Left colon (tissue), 2 donors: ENCODE measurements at places on chromosomes 2 and 18. TPM values are rescaled to one million over a fixed set of nuclear protein-coding genes. Genes with fewer than 3 reads are reported as not detected.

- DNase-seq = no peak
Measured at GRCh38 chr2:145287736-145288135, 767.8 kb upstream of the ZEB2 start.

CTAGE1 gene
- total RNA-seq = not detected

DNA sequence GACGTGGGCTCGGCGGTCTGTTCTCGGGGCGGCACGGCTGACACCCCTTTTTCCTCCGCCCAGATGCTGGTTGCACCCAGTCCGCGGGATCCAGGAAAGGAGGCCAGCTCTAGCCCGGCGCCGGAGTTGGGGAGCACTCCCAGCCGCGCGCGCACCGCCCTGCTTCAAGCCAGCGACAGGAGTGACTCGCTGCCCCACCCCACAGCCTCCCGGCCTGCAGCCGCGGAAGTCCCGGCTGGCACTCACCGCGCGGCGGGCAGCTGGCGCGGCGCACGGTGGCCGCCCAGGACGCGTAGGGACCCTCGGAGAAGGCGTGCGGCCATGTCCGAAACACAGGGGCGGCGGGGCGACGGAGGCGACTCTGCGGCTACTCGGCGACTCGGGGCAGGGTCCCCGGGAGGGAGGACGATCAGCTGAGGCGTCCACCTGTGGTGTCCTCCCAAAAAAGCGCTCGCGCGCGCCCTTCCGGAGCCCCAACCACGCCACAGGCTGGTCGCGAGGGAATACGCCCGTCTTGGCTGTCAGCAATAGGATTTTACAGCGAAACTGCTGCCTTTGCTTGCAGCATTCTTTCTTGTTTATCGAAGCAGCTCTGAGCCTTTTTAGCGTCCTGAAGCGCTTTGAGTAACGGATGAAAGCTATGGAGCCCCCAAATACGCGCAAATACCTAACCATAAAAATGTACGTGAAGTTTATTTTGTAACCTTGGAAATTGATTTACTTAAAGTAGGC lies at the start of gene ACADL:
Gene ACADL (minus strand): TSS at position 507 of the 732 bp plus-strand sequence. CDS start 184 bp downstream, at position 323.
- DNase-seq = peak; percentile 44

GRCh38 chr2:13542061-13542460 lies 825.3 kb downstream of the TRIB2 start:
- DNase-seq = no peak

- peak; percentile 12 for DNase-seq
Measured at GRCh38 chr2:104976603-104977120, 61.2 kb upstream of the MRPS9 start.

DNA sequence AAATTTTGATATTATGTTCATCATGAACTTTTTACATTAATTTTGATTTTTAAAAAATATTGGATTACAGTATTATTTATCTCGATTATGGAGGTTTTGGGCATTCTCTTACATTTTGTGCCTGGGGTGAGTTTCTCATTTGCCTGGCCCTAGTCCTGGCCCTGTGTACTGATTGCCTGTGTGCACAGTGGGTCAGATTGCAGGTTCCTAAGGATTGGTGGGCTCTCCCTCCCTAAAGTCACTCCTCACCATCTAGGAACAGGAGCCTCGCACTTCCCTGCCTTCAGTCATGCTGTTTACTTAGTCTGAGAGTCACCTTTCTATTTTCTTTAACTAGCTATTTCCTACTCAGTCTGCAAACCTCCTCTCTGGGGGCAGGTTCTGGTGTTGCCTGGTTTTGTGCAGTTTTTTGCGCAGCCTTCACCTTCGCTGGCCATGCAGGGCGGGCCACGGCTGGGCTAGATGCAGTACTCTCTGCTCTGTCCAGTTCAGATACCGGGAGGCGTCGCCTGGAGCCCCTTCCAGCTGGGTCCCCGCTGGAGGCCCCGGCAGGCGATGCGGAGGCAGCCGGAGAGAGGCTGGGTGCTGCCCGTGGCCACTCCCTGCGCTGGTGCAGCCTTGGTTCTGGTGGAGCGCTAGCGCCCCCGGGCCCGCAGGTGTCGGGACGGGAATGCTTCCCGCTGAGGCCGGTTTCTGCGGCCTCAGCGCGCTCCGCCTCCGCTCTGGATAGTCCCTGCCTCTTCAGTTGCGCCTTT lies 23.3 kb upstream of the MC5R start:
- peak; percentile 74 for DNase-seq

DNA sequence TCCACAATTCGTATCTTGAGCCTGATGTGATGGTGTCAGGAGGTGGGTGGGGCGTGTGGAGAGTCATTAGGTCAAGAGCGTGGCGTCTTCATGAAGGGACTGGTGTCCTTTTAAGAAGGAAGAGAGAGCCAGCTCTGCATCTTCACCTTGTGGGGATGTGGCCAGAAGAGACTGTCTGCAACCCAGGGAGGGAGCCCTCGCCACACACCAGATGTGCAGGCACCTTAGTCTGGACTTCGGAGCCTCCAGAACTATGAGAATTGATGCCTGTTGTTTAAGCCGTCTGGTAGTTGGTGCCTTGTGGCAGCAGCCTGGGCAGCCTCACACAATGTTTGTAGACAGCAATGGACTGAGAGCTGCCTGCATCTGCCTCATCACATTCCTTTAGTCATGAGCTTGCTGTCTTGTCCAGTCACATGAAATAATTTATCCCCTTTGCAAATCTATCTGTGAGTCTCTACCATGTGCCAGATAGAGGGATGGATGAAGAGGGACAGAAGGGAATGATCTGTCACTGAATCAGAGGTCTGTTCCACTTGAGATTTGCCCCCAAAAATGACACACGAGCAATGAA lies 61.0 kb downstream of the MYT1L start:
- no peak for DNase-seq

DNA sequence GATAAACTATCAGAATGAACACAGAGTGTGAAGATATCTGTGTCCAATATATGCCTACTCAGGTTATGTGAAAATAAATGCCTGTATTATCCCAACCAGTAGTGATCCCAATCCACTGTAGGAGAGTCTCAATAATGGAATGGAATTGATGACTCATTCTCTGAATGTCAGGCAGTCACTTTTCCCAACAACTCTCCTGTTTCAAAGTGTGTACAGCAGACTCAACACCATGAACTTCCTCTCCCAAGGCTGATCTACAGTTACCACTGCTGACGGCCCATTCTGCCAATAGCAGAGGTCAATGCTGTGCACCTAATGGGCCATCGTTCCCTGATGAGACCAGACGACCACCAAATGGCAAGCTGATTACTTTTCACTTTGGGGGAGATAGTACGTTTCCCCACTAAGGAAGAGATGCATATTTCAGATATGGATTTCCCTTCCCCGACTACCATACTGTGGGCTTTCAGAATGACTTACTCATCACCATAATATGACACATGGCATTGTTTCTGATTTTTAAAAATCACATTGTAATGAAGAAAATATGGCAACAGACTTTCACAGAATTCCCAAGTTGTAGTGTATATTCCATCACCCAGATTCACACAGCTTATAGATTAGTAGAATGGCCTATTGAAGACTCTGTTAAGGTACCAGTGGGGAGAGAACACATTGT lies 601.7 kb upstream of the VRK2 start:
- DNase-seq = no peak

GRCh38 chr2:29165362-29166241 lies 50.4 kb downstream of the CLIP4 start:
- DNase-seq = no peak

GLI2 gene
- total RNA-seq = 4.0 TPM

GRCh38 chr18:45749918-45750689 lies 26.1 kb downstream of the SLC14A1 start:
- no peak for DNase-seq

UBXN2A gene
- 15.6 TPM for total RNA-seq

CKAP2L gene
- total RNA-seq = 1.4 TPM

GRCh38 chr2:161063946-161064306 lies 96.3 kb upstream of the TANK start:
- no peak for DNase-seq

GRCh38 chr2:20609349-20609994 lies 41.4 kb downstream of the HS1BP3 start:
- DNase-seq = peak; percentile 59

GATA6 gene
- total RNA-seq = 57.8 TPM

DNA sequence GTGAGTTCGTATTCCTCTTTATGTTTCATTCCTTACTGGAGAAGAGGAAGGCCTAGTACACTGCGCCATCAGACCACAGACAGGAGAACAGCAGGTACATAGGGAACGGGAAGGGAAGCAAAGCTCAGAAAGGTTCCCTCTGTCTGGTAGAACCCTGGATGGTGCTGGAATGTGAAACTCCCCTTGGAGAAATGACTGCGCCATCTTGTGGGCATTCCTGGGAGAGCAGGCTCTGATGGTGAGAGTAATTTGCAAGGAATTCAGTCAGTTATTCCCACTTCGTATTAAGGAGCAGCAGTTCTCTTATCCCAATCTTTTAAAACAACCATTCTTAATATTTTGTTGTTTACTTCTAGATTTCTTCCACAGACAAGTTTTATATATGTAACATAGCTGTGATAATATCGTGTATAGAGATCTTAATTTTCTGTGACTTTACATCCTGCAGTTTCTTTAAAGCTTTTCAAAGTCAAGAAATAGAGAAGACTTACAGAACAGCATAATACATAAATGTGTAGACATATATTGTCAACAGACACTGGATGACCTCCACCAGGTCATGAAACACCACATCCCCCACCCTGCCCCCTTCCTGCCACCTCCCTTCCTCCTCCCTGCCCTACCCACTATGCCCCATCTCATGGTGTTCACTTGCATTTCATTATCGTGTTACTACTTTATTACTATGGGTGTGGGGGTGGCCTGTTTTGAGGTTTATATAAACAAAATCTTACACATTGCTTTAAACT lies 83.9 kb downstream of the ARHGEF4 start:
- DNase-seq = no peak

GRCh38 chr2:240878341-240878936 lies 9.8 kb downstream of the AGXT start:
- DNase-seq = no peak

DNA sequence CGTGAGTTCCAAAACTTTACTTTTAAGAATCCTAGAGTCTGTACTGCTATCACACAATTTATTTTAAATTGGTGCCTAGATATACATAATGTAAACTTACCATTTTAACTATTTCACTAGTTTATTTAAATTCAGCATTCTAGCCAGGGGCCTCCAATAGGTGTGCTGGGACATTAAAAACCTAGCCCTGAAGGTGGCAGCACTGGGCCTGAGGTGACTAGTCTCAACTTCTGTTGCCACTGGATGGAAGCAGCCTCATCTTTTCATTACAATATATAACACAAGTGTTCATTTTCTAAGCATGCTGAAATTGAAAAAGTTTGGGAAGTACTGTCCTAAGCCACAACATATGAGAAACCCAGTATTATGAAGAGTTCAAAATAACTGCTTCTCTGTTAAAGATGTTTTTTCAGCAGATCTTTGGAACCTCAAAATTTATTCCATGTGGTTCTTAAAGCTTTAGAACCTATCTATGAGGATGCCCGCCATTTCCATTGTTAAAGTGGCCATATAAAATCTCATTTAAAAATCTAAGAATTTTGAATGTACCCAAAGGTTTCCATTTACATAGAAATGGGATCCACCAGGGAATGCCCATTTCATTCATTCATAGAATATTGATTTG lies 2.9 kb upstream of the RBBP8 start:
- DNase-seq = peak; percentile 77

BBS5 gene
- total RNA-seq = 2.6 TPM

BOLL gene
- not detected for total RNA-seq

MCFD2 gene
- total RNA-seq = 41.7 TPM

DNA sequence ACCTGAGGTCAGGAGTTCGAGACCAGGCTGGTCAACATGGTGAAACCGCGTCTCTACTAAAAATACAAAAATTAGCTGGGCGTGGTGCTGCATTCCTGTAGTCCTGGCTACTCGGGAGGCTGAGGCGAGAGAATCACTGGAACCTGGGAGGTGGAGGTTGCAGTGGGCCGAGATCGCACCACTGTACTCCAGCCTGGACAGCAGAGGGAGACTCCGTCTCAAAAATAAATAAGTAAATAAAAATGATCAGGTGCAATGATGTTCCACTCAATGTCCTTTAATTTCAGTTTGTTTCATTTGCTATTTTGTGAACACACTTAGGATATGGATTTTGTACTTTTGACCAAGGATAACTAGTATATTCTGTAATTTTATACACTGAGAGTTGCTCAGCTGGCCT lies 9.3 kb downstream of the HADHA start:
- no peak for DNase-seq

TLX2 gene
- 0.56 TPM for total RNA-seq

DNA sequence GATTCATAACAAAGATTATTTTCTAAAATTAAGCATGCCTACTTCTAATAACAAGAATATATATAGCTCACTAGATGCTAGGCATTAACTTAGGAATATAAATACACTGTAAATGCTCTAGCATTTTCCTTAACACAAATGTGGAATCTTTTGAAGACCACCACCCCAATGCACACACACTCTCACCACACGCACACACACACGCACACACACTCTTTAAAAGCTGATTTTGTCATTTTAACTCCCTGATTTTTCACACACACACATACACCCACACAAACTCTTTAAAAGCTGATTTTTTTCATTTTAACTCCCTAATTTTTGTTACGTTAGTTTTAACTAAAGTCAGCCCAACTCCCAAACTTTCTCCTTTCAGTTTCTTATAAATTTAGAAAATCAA lies 3.0 kb downstream of the COL5A2 start:
- DNase-seq = no peak

DNA sequence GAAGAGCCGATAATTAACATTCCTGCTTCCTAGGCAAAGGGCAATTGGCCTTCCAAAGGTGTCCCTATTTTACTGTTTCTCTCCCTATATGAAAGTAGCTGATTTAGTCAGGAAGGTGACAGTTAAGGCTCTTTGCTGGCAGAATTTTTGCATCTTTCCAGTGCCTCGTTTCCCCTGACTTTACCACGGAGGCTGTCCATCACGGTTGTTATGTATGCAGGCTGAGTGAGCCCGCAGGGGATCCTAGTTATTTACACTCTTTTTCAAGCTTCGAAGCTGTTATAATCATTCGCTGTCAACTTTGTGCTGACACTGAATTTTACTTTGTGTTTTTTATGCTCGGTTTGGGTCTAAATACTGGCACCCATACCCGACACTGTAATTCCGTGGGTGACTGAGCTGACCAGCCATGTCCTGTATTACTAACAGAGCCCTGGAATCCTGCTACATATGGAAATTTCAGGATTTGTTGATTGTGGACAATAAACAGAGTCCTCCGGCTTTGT lies 713.8 kb upstream of the FANCL start:
- no peak for DNase-seq

G6PC2 gene
- total RNA-seq = not detected

DNA sequence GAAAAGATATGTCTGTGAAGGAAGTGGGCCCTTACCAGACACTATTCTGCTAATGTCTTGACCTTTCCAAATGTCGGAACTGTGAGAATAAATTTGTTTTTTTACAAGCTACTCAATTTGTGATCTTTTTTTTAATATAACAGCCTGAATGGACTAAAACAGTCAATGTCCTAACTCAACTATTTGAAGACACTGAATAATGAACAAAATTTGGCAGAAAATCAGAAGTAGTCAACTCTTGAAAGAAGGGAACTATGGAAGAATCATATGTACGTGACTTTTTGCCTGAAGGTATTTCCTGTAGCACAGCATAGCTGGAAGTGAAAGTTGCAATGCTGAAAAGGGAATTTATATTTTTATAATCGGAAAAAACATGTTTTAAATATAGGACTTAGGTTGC lies 351.8 kb upstream of the TFPI start:
- no peak for DNase-seq
